Transverse colon (tissue), 4 donors: ENCODE measurements at places on chromosomes 11 and 22.
A peak's percentile ranks its signal among the peaks of the same experiment; 100 is the strongest.

GRCh38 chr11:64331569-64332371 is 8.2 kb upstream of the CCDC88B start:
- H3K27me3 ChIP-seq = no peaks in the 10 kb centered on the region
- H3K4me1 ChIP-seq = peaks cover 10% of the 10 kb centered on the region
- peak; percentile 92 for DNase-seq
- H3K4me3 ChIP-seq = no peak overlapping the region

DNA sequence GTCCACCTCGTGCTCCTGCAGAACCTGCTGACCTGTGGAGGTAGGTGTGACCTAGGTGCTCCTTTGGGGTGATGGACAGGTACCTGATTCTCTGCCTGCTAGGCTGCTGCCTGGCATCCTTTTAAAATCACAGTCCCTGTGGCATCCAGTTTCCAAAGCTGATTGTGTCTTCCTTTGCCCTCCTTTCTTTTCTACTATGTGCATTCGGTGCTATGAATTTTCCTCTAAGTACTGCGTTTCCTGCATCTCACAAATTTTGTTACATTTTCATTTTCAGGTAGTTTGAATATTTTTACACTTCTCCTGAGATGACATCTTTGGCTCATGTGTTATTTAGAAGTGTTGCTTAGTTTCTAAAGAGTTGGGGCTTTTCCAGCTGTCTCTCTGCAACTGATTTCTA is 30.9 kb upstream of the PPP6R3 start:
- H3K36me3 ChIP-seq = peaks cover 32% of the 10 kb centered on the region
- no peak overlapping the region for H3K27ac ChIP-seq
- H3K4me3 ChIP-seq = no peak overlapping the region
- H3K4me1 ChIP-seq = no peaks in the 10 kb centered on the region
- no peaks in the 10 kb centered on the region for H3K27me3 ChIP-seq

DNA sequence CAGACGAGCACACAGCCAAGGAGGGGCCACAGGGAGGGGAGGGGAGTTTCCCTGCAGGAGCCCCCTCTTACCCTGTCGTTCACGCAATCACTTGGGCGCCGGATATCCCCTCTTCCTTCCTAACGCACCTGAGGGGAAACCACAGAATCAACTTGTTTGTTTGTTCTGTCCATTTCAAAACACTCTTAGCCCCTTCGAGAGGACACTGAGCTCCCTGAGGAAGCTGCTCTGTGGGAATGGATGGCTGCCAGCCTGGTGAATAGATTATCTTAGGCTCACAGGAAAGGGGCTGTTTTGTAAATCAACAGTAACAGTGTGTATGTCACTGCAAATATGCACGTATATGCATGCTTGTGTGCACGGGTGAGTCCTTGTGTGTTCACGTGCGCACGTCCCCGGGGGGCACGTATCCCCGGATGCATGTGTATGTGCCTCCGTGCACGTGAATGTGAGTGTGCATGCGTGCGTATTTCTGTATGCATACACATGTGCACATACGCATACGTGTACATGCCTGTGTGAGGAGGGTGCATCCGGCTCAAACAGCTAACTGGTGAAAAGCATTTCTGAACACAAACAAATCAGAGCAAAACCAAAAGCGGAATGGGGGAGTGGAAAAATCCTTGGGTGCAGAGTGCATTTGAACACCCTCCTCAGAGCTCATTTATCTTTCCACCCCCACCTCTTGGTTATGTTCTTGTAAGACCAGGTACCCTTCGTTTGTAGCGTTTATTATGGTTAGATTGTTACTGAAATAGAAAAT is 7.2 kb downstream of the ARSA start:
- peak overlapping the region; percentile 27 for H3K4me3 ChIP-seq
- peak; percentile 89 for DNase-seq
- H3K4me1 ChIP-seq = peaks cover 29% of the 10 kb centered on the region
- peak overlapping the region; percentile 85 for H3K27ac ChIP-seq

DNA sequence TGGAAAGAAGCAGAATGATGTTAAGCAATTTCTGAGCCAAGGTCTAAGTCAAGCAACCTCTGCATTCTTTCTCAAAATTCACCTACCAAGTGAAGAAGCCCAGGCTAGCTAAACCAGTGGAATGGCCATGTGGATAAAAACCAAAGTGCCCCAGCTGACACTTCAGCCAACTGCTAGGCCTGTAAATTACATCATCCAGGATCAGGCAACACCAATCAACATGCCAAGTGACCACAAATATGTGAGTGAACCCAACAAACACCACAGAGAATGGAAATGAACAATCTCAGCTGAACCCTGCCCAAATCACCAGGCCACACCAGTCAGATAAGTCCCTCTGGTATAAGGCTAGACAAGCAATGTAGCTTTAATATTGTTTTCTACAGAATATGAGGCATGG is 25.1 kb upstream of the FJX1 start:
- no peak overlapping the region for H3K27ac ChIP-seq
- H3K36me3 ChIP-seq = no peaks in the 10 kb centered on the region
- no peaks in the 10 kb centered on the region for H3K4me1 ChIP-seq
- no peaks in the 10 kb centered on the region for H3K27me3 ChIP-seq
- H3K4me3 ChIP-seq = no peak overlapping the region

GRCh38 chr11:75760710-75761493 is 7.7 kb upstream of the DGAT2 start:
- no peaks in the 10 kb centered on the region for H3K4me1 ChIP-seq
- H3K36me3 ChIP-seq = no peaks in the 10 kb centered on the region
- H3K27me3 ChIP-seq = no peaks in the 10 kb centered on the region
- H3K27ac ChIP-seq = no peak overlapping the region
- no peak for DNase-seq

DNA sequence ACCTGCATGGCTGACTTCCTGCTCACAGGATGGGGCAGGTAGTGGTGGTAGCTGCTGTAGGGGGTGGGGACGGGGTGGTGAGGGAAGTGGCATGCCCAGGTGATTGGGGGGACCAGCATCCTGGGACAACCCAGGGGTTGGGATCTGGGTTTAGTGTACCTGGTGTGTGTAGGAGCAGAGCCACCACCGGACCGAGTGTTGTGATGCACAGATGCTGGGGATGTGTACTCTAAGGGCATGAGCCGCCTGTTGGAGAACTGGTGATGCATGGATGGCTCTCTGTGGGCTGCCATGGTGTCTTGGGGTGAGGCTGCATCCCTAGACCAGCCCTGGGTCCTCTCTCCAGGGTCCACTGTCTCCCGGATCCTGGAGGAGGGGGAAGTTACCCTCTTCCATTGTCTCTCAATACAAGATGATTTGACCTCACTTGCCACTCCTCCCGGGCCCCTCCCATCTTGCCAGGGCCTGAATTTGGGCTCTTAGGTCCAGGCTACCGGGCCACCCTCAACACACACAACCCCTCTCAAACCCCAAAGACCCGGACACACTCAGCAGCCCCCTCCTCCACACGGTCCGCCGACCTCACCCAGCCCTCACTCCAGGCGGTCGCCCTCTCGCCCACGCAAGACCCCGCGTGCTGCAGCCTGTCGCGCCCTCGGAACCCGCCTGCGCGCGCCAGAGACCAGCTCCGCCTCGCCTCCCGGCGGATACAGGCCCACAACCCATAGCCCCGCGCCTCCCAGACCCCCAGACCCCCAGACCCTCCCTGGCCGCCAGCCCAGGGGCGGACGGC is 619 bp downstream of the LRRC75B start:
- H3K27ac ChIP-seq = peak overlapping the region; percentile 87
- no peaks in the 10 kb centered on the region for H3K36me3 ChIP-seq
- no peaks in the 10 kb centered on the region for H3K27me3 ChIP-seq
- H3K4me1 ChIP-seq = peaks cover 18% of the 10 kb centered on the region
- peak overlapping the region; percentile 73 for H3K4me3 ChIP-seq
- DNase-seq = peak; percentile 38

DNA sequence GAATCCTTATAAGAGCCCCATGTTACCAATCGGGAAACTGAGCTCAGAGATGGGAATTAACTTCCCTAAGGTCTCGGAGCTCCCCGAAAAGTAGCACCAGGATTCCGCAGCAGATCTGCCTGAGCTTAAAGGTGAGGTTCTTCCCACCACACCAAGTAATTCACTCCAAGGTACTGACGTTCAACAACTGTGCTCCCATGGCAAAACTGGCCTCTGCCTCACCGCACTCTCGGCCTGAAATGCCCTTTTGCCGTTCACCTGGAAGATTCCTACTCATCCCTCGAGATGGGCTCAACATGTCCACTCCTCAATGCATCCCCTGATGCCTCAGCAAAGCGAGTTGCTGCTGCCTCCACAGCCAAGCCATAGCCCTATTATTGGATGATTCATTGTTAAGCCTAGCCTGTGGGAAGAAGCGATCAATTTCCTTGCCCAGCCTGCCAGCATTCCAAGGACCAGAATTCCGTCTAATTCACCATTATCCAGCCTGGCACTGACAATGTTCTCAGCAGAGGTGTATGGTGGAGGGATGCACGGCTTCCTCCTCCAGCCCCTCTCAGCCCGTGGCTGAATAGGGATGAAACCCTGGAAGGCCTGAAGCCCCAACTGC is 4.2 kb downstream of the PLAAT3 start:
- no peaks in the 10 kb centered on the region for H3K27me3 ChIP-seq
- H3K36me3 ChIP-seq = no peaks in the 10 kb centered on the region
- peaks cover 14% of the 10 kb centered on the region for H3K4me1 ChIP-seq
- H3K27ac ChIP-seq = peak overlapping the region; percentile 42

DNA sequence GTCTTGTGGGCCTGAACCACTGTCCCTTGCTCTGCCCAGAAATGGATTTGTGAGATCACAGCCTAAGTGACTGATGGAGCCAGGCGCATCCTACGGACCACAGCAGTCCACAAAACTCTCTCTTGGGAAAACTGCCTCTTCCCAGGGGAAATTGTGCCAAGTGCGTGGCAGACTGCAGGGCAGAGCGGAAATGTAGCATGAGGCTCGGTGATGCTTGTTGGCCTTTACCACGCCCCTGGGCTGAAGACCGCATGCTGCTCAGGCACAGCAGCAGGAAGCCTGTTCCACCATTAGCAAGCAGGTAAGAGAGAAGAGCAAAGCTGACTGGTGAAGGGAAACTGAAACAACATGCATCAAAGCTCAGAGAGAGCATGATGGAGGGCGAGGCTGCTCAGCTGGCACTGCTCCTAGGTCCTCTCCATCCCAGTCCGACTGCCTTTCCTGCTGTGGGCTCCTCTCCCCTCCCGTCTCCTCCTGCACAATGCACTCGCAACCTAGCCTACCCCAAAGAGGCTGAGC is 26.5 kb upstream of the SCARF2 start:
- no peaks in the 10 kb centered on the region for H3K36me3 ChIP-seq
- DNase-seq = no peak
- H3K27me3 ChIP-seq = no peaks in the 10 kb centered on the region
- no peak overlapping the region for H3K4me3 ChIP-seq
- H3K27ac ChIP-seq = no peak overlapping the region

DNA sequence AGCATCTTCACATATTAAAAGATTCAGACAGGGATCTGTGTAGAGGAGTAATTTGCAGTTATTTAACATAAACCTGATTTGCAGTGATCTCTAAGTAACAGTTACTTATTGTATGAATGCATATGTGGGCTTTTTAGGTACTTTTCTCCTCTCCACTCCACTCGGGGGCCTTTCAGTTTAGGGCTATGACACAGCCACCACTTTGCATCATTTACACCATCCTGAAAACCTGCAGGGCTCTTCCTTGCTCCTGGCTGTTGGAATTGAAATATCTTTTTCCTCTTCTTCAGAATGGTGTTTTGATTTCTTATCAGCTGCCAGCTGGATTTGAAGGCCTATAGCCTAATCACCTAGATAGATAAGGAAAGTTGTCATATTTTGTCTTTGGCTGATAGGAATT is 580.8 kb downstream of the NELL1 start:
- H3K4me3 ChIP-seq = no peak overlapping the region
- no peaks in the 10 kb centered on the region for H3K27me3 ChIP-seq
- DNase-seq = no peak
- H3K36me3 ChIP-seq = no peaks in the 10 kb centered on the region

- no peak overlapping the region for H3K27ac ChIP-seq
- H3K4me3 ChIP-seq = no peak overlapping the region
- H3K4me1 ChIP-seq = no peaks in the 10 kb centered on the region
- no peaks in the 10 kb centered on the region for H3K36me3 ChIP-seq
These were observed 690.4 kb downstream of the BRD1 start for GRCh38 chr22:49137206-49137840.

- no peaks in the 10 kb centered on the region for H3K36me3 ChIP-seq
- peaks cover 27% of the 10 kb centered on the region for H3K4me1 ChIP-seq
- no peaks in the 10 kb centered on the region for H3K27me3 ChIP-seq
- no peak overlapping the region for H3K4me3 ChIP-seq
- no peak overlapping the region for H3K27ac ChIP-seq
These were observed 51.3 kb downstream of the BCR start for GRCh38 chr22:23231471-23232093.

GRCh38 chr22:25069758-25070481 is 117.4 kb downstream of the KIAA1671 start:
- no peaks in the 10 kb centered on the region for H3K36me3 ChIP-seq
- no peak for DNase-seq
- H3K27ac ChIP-seq = peak overlapping the region; percentile 32
- no peak overlapping the region for H3K4me3 ChIP-seq
- peaks cover 4% of the 10 kb centered on the region for H3K4me1 ChIP-seq
- H3K27me3 ChIP-seq = no peaks in the 10 kb centered on the region

DNA sequence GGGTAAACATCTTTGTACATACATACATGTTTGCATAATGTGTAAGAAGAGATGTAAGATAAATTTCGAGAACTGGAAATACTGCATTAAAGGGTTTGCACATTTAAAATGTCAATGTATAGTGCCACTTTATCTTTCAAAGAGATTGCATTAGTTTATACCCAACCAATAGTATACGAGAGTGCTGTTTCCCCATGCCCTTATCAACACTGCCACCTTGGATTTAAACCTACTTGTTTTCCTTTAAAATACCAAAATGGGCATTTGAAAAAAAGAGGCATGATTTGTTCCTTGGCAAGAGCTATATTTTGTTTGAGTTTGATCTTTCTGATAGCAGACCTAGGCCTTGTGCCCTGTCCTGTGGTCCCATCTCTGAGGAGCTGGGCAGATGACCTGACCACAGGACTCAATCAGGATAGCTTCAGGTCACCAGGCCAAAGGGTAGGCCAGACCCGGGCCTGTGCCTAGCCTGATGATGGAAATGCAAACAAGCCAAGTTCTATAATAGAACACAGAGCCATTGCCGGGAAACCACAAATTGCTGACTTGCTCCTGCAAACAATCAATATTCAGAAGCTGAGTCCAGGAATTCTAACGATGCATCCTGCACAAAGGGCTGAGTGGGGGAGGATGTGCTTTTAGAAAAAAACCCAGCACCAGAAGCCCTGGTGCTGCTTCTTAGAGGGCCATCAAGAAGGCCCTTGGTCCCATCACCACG is 16.9 kb upstream of the ALG8 start:
- H3K27me3 ChIP-seq = no peaks in the 10 kb centered on the region
- H3K36me3 ChIP-seq = no peaks in the 10 kb centered on the region
- no peak overlapping the region for H3K27ac ChIP-seq
- H3K4me1 ChIP-seq = peaks cover under 1% of the 10 kb centered on the region

DNA sequence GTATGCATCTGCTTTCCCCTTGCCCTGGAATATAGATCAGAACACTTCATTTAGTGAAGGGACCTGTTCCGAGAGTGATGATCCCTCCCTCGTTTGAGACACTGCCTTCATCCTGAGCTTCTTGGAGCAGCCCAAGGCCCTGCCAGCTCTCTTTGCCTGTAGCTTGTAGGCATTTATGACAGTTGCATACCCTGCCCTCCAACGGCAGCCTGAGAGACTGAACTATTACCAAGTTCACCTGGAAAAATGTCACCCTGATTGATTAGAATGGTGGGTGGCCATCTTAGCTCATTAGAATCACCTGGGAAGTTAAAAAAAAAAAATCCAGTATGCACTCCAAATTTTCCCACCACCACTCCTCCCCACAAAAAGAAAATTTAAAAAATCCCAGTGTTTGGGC is 1.5 kb downstream of the MICAL3 start:
- H3K27me3 ChIP-seq = no peaks in the 10 kb centered on the region
- no peaks in the 10 kb centered on the region for H3K36me3 ChIP-seq
- no peak overlapping the region for H3K4me3 ChIP-seq
- peak; percentile 18 for DNase-seq
